ENCODE measurements at places on chromosomes 12 and 14.

- no peak for DNase-seq
Measured at GRCh38 chr12:9037431-9037830, 48.1 kb downstream of the KLRG1 start.

DNA sequence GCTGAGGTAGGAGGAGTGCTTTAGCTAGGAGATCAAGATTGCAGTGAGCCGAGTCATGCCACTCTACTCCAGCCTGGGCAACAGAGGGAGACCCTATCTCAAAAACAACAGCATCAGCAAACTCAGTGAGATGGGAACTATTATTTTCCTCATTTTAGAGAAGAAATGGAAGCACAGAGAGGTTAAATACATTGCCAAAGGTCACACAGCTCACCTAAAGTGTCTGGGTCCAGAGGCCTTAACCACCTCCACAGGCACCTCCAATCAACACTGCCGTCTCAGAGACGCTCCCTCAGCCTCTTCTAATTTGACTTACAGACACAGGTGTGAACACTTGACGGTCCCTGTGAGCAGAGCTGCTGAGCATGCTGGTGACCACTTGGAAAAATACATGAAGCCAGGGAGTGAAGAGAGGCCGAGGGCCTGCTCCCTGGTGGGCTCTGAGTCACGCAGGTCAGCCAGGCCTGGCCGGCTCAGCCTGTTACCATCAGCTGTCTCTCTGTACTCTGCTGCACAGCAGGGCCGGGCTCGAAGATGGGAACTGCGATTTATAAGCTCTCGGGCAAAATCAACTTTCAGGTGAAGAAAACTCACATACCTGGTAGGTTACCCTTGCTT is 77.5 kb upstream of the RASSF3 start:
- no peak for DNase-seq

DNA sequence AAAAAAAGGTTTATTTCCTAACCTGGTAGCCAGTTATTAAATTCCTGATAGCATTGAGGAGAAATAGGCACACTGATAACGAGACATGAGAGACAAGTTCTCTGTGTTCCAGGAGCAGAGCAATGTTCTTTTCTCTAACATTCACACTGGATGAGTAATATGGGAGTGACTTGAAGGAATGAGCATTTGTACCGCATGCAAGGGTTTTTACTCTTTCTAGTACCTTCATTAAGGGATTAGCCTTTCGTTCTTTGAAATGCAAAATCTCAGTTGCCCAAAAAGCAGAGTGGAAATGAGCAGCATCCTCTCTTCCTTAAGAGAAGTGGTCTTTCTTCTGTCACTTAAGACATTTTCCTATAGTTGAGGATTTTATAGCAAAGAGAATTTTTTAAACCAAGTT is 54.7 kb downstream of the FGD4 start:
- DNase-seq, result no peak

GRCh38 chr12:122545855-122546254 is 18.8 kb downstream of the KNTC1 start:
- no peak for DNase-seq

DNA sequence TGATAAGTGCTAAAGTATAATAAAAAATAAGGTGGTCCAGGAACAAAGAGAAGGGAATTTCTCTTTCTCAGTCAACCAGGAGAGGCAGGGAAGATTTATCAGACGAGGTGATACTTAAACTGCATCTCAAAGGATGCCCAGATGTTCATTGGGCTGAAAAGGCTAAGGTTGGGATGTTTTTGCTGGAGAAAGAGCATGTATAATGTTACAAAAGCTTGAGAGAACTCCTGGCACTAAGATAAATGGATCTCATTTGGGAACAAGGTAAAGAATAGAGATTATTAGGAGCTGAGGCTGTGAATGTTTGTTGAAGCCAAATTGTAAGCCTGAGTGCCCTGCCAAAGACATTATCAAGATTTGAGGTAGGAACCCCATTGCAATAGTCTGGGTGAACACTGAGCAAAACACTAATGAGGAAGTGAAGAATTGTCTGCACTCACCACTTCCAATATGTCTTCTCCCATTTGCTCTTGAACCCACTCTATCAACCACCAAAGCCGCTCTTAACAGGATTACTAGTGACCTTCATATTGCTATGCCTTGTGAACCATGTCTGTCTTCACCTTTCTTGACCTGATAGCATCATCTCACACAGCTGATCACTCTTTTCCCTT is 149.0 kb upstream of the ARID2 start:
- DNase-seq, result no peak

GRCh38 chr14:34965912-34966311 is 16.9 kb upstream of the SRP54 start:
- DNase-seq, result no peak

DNA sequence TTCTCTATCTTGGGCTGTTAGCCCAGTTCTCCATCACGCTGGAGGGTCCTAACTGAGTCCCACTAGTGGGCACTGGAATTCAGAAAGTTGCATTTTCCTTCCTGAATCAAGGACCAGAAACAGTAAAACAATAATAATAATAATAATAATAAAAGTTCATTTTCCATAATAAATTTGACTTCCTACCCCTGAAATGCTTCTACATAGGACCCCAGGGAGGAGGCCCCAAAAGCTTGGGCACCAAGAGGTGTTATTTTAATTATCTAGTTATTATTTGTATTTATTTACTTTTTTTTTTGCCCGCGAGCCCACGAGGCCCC is 12.4 kb downstream of the SCNN1A start:
- no peak for DNase-seq

DNA sequence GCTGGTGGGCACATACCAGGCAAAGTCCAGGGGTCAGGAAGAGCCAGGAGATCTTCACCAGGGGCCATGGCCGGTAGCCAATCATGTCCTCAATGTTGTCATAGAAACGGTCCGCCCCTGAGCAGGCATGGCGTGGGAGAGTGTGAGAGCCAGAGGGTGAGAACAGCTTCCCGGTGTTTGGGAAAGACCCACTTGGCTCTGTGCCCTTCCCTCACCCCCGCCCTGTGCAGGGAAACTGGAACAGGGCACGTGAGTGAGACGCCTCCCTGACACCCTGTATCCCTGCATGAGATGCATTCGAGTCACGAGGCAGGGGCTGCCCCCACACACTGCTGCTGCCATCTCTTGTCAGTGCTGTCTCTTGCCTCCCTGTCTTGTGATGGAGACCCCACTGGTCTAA is 20.7 kb downstream of the SLC6A12 start:
- DNase-seq, result no peak

DNA sequence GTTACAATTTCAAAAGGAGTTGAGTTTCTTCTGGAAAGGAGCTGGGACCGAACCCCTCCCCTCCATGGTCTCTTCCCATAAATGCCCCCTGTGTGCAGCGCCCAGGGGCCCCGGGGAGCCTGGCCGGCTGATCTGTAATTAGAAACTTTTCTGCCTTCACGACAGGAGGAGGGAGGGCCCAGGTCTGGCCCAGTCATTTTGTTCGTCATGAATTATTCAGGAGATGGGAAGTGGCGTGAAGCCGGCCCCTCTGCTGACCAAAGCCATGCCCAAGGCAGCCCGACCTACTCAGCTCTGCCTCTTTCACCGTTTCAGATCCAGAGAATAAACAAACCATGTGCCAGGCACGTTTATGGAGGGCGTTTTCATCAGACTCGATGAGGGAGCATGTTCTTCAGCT is 33.3 kb upstream of the MSI1 start:
- no peak for DNase-seq

DNA sequence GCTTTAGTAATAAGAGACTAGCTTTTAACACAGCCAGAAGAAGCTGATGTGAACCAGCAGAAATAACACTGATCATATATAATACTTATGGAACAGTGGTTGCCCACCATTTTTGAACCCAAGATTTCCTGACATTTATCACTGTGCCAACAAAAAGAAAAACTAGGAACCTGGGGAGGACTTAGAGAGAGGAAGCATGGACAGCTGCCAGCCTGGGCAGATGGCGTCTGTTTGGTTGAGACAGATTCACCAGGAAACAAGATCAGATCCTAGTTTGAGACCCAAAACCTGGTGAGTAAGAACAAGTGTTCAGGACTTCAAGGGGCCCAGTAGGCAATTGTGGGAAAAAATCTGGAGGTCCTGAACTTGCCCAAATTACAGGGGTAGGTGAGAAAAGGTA is 95.3 kb downstream of the BICD1 start:
- DNase-seq, result no peak

DNA sequence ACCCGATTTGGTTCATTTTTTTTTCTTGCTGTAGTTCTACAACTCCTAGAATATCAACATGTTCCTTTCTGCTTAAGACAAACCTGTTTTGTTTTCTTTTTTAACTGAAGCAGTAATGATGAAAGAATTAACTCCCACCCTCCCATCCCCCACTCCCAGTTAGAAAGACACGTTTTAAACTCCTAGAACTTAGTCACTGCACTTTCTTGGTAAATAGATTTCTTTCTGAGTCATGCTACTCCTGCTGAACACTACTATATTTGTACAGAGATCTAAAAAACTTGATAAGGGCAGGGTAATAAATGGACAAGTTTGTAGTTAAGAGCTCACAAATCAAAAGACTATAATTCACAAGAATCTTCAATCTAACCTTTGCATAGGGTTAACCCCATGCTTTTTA is 118.9 kb upstream of the PTPRB start:
- no peak for DNase-seq

DNA sequence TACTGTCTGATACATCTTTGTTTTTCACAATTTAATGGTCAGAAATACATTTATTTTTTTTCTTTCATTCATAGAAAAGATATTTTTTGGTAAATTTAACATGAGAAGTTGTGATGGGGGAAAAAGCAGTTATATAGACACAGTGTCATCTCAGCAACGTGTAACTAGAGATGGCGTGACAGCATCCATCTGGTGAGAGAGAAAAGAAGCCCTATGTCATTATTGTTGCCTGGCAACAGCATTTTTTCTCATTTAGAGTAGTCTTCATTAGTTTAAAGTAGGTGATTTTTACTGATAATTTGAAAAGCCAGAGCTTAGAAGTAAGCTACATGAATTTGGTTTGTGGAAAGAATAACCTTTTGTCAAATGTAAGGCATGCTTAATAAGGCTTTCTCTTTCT is 128.6 kb downstream of the ACSS3 start:
- DNase-seq, result no peak

DNA sequence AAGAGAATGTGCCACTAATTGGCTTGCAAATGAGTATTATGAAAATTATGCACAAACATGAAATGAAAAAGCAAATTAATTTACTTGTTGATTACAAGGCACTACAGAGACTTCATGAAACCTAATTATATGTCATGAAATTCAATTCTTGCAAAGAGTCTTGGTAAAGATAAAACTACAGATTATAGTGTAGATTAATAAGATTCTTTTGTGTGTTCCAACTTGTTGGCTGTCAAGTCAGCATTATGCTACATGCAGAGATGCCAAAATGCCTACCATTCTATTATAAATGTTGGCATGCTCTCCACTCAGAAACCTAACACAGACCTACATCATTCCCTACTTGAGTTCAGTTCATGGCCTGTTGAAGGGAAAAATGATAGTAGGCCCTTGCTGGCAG is 97.2 kb upstream of the KITLG start:
- no peak for DNase-seq

DNA sequence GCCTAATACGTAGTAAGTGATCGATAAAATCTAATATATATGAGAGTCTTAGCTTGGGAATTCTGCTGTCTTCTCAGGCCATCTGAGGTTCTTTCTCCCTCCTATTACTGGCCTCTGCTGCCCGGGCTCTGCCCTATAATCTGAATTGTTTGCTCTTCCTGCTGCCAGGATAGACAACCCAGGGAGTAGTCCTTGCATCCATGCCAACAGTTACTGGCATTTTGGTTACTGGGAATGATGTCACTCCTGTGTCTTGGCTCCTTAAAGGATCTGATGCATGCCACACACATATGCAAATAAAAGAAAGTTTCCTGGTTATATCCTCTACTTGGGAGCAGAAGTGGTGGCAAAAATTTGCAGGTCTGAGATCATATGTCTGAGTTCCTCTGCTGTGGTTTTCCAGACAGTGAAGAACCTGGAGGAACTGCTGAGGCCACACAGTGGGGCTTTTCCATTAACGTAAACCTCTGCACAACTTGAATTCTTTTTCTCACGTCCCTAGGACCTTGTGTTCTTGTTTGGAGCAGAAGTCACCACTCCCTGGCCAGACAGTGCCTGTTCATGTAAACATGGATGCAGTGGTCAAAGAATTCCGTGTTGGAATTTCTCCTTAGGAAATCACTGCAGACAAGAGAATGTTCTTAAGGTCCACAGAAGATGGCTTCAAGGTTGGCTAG is 320.6 kb upstream of the TBX3 start:
- DNase-seq, result no peak

DNA sequence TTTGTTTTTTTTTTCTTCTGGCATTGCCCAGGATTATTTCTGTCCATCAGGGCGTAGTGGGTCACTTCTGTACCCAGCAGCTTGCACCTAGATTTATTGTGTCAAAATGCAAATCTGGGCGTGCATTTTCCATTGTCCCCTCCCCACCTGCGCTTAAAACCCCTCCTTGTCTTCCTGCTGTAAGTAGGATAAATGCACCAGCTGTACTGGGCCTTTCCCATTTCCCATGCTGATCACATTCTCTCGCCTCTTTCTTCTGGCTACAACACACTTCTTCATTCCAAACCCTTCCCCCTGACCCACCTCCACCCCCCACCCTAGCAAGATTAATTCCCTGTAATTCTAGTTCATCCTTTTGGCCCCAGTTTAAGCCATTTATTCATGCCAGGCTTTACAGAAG is 128.0 kb downstream of the ETV6 start:
- DNase-seq, result no peak
